ENCODE measurements at places on chromosomes 7 and 10. TPM values are rescaled to one million over a fixed set of nuclear protein-coding genes. Genes with fewer than 3 reads are reported as not detected.

The SPDYE6 gene
- total RNA-seq = not detected

The ACSL5 gene
- total RNA-seq = 35.3 TPM

DNA sequence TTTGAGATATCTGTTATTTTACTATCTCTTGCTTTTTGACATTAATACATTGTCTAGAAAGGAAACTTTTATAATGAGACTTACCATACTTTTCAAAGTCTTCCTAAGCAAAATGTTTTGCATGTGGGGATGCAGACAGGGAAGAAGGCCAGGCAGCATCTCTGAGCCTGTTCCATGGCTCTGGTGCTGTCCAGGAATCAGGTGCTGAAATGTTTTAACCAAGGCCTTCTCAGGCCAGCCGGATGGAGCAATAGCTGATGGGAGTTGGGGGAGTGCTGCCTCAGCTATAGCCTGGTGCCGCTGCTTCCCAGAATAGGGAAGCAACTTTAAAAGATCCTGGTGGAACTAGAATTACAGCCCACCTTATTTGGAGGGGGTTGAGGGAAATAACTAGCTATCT, 38.5 kb downstream of the CRTAC1 start:
- H3K27ac ChIP-seq = no peak overlapping the region
- DNase-seq = peak; percentile 7
- H3K27me3 ChIP-seq = peaks cover 61% of the 10 kb centered on the region
- H3K4me1 ChIP-seq = no peaks in the 10 kb centered on the region

- DNase-seq = peak; percentile 23
- H3K27ac ChIP-seq = no peak overlapping the region
- no peaks in the 10 kb centered on the region for H3K4me1 ChIP-seq
- H3K4me3 ChIP-seq = no peak overlapping the region
- no peaks in the 10 kb centered on the region for H3K36me3 ChIP-seq
Observed at GRCh38 chr10:128463991-128464760, 338.0 kb upstream of the MKI67 start.

- H3K36me3 ChIP-seq = peaks cover 39% of the 10 kb centered on the region
- H3K27ac ChIP-seq = no peak overlapping the region
- peaks cover 28% of the 10 kb centered on the region for H3K4me1 ChIP-seq
- H3K27me3 ChIP-seq = no peaks in the 10 kb centered on the region
- H3K4me3 ChIP-seq = no peak overlapping the region
Observed at GRCh38 chr7:4738711-4739527, 36.5 kb upstream of the AP5Z1 start.

All from Calu3 (cell line).